ENCODE measurements at places on chromosomes 11 and 22. TPM values are rescaled to one million over a fixed set of nuclear protein-coding genes. Genes with fewer than 3 reads are reported as not detected.

Gene FUT4
- 8.5 TPM for total RNA-seq

Gene PAX6
- not detected for total RNA-seq

Gene UPK3A
- not detected for total RNA-seq

Gene SSTR3
- total RNA-seq, result 0.64 TPM

Gene JAML
- 73.7 TPM for total RNA-seq

Gene APLNR
- total RNA-seq, result not detected

Gene P4HA3
- total RNA-seq, result not detected

Gene LIF
- 502 TPM for total RNA-seq

Gene CD6
- 337 TPM for total RNA-seq

Gene APOA5
- total RNA-seq, result not detected

Gene BDNF
- total RNA-seq, result not detected

Measured in T-helper 2 cell treated with Interferon-gamma antibody and Interleukin-4, amounts not matched to agents 100 ng/mL and 5 ng/mL, for 36 hours (primary cell).